H1 (cell line): ENCODE measurements at places on chromosomes 7 and 10.

DNA sequence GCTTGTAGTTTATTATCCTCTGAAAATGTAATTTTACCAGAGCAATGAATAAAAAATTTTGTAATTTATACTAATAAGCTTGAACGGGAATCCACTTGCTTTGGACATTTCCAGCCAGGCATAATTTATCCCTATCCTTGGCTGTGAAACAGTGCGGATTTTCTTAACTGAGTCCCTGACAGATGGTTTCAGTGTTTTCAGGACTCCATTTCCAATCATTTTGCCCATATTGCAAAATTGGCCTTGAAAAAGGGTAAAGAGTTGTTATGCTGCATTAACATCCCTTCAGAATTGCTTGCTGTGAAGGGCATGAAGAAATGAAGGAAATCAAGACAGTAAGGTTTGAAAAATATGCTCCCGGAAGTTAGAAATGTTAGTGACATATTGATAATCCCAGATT, 57.7 kb downstream of the NXPH1 start:
- DNase-seq = no peak

DNA sequence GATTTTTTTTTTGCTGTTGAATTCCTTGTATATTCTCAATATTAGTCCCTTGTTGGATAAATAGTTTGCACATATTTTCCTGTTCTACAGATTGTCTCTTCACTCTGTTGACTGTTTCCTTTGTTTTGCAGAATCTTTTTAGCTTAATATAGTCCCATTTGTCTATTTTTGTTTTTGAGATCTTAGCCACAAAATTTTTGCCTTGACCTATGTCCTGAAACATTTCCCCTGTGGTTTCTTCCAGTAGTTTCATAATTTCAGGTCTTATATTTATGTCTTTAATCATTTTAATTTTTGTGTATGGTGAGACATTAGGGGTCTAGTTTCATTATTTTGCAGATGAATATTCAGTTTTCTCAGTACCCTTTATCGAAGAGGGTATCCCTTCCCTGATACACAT, 92.7 kb downstream of the LANCL2 start:
- DNase-seq = no peak

DNA sequence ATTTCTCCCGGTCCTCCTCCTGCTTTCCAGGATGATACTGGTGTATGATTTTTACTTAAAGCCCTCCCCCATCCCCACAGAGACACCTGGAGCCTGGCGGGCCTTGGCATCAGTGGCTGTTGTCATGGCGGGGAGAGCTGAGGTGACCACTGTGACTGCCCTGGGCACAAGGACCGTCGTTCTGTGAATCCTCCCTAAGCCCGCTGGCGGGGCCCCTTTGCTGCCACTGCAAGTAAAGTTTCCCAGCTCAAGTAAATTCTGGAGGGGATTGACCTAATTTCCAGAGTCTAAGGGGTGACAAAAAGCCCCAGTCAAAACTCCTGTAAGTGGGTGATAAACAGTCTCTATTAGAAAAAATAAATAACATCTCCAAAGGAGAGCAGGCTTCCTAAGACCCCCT, 393.2 kb upstream of the PODXL start:
- DNase-seq = no peak

- no peak for DNase-seq
Measured at GRCh38 chr10:117431160-117431559, 55.9 kb upstream of the PDZD8 start.

DNA sequence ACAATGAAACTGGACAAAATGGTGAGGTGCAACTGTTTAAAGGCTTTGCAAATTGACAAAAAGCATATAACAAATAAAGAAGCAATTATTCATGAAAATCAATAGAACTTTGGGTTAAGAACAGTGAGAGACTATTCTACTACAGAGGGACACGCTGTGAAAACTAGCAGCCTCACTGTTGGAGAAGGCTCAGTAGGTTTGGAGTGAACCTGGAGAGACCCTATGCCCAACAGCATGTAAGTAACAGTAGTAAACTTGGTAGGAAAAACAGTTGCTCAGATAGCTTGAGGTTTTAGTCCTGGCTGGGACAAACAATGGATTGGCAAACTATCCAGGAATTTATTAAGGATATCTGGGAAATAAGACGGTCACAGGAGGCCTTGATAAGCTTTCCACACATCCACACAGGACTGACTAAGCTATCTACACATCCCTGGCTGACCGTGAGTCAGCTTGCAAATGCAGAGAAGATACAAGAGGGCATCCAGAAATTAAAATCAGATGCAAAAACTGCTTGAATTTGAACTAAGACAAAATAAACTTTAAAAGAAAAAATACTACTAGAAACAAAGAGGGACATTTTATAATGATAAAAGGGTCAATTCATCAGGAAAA, 15.9 kb downstream of the FAM149B1 start:
- no peak for DNase-seq

GRCh38 chr7:96088579-96088978, 233.3 kb downstream of the SLC25A13 start:
- no peak for DNase-seq

GRCh38 chr10:62779487-62780248, 24.9 kb upstream of the ADO start:
- DNase-seq = no peak

GRCh38 chr10:68086910-68087684, 12.0 kb upstream of the HERC4 start:
- no peak for DNase-seq

DNA sequence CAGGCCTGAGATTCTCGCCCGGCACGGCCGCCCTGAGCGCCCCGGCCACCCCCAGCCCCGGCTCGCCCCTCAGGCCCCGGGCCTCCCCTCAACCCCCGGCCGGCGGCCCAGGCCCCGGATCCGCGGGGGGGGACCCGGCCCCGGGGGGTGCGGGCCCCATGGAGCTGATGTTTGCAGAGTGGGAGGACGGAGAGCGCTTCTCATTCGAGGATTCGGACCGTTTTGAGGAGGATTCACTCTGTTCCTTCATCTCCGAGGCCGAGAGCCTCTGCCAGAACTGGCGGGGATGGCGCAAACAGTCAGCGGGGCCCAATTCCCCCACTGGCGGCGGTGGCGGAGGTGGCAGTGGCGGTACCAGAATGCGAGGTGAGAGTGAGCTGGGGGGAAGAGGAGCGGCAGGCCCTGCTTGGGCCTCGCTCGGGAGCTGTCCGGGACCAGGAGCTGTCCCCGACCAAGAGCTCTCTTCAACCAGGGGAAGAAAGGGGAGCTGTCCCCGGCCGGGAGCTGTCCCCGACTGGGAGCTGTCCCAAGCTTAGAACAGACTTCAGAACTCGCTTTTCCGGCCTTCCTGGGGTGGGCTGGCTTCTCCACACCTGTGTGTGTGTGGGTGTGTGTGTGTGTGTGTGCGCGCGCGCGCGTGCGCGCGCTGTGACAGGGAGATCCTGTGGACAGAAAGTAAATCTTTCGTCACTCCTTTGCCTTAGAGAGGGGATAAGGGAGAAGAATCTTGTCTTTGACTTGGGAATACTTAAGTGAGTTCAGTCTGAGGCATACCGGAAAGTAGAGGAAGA, 510 bp downstream of the ZSWIM8 start:
- DNase-seq = no peak

DNA sequence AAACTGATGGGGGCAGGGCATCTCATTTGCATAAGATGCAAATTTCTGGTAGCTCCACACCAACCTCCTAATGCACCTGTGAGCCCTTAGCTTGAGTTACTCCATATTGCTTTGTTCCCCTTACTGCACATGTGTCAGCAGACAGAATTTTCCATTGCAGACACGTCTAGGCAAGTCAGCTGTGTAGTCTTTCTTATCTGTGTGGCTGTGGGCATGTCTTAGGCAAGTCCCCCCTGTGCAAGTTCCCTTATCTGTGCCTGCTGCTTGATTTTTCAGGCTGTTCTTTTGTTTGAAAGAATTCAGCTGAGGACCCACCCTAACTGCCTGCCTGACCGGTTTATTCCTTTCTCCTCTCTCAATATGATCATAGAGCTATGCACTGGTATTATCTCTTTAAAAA, 28.5 kb upstream of the TRIM24 start:
- no peak for DNase-seq

DNA sequence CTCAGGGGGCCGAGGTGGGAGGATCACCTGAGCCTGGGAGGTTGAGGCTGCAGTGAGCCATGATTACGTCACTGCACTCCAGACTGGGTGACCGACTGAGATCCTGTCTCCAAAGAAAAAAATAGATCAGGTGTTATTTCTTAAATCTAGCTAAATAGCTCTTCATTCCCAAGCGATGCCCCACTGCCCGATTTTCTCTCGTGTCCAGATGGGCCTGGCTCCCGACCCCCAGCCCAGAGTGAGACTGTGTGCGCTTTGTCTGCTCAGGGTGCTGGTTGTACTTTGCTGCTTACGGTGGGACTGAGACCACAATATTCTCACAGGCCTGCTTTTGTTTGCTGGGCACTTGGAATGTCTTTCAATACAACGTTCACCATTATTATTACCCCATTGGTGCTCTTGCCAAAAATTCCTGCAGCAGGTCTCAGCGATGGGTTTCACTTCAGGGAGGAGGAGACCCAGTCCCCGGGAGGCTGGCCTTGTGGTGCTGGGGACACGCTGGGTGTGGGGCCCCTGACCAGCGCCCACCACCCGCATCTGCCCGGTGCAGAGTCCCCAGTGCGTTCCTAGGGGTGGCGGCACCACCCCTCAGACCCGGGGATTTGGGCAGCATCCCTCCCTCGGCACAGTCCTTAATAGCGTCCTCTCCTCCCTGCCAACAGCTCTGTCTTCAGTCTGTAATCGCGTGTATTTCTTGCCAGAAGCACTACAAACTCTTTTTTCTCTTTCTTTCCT, 20.4 kb upstream of the DPYSL4 start:
- no peak for DNase-seq

DNA sequence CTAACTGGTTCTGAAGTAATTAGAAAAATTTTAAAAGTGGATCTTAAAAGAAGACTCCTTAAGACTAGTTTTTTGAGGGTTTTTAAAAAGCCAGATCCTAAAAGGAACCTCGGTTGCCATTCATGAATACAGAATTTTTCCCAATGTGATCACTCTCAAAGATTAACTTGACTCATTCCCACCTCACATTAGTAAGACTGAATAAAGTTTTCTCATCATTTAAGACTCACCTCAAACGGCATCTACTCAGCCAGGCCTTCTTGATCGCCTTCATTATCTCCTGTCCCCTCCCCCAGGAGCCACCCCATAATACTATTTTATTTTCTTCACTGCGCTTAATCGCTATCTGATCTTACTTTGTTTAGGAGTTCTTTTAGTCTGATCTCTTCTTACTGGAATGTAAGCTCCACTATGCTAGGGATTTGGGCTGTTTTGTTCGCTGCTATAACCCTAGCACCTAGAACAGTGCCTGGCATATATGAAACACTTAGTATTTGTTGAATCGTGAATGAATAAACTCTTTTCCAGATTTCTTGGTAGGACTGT, 55.9 kb upstream of the PCGF5 start:
- no peak for DNase-seq

DNA sequence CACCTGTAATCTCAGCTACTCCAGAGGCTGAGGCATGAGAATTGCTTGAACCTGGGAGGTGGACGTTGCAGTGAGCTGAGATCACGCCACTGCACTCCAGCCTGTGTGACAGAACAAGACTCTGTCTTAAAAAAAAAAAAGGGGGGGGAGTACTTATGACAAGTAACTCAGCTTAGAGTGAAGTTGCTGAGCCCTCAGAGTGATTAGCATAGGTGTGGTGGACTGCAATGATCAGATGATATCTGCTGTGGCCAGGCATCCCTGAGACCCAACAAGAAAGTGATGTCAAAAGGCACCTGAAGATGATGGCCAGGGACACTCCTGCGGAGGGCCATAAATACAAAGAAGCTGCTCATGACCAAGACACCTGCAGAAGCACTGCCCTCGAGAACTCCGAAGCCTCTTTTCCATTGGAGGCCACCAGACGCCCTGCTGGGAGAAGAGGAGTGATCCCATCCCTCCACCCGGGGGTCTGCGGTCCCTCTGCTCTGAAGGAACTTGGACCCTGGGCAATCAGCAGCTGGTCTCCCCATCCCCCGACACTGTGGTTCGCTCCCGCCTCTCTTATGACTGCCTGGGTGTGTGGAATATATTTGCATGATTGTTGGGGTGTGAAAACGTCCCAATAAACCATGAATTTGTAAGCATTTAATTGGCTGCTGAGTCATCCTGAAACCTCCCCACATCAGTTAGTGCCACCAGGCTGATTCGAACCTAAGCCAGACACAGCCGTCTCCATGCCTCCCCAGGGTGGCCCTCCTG, 46.0 kb downstream of the RASGEF1A start:
- DNase-seq = no peak

DNA sequence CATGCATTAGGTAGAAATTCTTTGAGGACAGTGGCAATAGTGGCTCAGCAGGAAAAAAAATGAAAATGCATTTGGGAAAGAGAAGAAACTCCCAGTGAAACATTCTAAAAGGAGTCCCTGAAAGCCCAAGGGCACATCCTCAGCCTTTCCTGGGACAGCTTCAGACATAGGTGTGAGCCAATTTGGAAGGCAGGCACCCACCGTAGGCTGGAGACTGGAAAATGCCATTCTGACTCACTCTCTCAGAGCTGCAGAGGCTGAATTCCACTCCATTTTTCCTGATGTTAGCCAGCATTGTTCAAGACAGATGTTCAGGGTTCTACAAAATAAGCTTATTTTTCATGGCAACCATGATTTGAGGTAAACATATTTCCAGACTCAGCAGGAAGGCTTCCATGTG, 379.0 kb upstream of the FZD8 start:
- no peak for DNase-seq
